ENCODE measurements at places on chromosomes 12 and 14. TPM values are rescaled to one million over a fixed set of nuclear protein-coding genes. Genes with fewer than 3 reads are reported as not detected.

Gene NOS1
- polyA plus RNA-seq: not detected

Gene ADCY4
- 0.75 TPM for polyA plus RNA-seq

Gene STON2
- polyA plus RNA-seq: 0.69 TPM

Gene YBX3
- polyA plus RNA-seq: 14.9 TPM

Gene SLC2A3
- 65.3 TPM for polyA plus RNA-seq
